ENCODE measurements at places on chromosomes 7 and 10.

GRCh38 chr7:115359119-115359518, 437.2 kb downstream of the MDFIC start:
- no peak for DNase-seq

DNA sequence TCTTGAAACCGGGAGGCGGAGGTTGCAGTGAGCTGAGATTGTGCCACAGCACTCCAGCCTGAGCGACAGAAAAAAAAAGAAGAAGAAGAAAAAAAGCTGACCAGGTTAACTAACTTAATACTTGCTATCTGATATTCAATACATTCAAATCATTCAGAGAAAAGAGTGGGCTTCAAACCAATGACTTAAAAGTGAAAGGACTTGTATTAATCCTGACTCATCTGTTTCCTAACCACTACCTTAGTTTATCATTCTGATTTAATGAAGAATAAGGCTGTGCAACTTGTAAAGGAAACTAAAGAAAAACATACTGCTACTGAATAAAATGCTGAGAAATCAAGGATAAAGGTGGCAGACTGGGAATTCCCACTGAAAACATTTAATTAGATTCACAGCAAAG, 128.4 kb downstream of the NRBF2 start:
- no peak for DNase-seq

GRCh38 chr10:35822316-35822715, 180.2 kb upstream of the FZD8 start:
- DNase-seq, result peak; percentile 27

- DNase-seq, result no peak
Measured at GRCh38 chr10:70567603-70568002, 34.9 kb downstream of the PRF1 start.

DNA sequence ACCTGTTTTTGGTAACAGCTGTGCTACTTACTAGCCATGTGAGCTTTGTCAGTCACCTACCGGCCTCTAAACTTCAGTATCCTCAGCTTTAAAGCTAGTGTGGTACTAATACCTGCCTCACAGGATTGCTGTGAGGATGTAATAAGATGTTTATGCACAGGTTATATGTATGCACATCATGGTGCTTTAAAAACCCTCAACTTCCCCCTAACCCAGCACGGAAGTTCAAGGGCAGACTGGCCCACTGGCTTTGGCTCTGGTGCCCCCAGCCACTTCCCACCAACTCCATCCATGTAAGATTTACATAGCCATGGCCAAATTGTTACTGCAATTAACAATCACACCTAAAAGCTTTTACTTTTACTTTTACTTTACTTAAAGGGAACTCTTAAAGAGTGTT, 676.0 kb upstream of the GALNT17 start:
- no peak for DNase-seq

GRCh38 chr7:105648561-105649401, 67.5 kb upstream of the EFCAB10 start:
- peak; percentile 44 for DNase-seq

DNA sequence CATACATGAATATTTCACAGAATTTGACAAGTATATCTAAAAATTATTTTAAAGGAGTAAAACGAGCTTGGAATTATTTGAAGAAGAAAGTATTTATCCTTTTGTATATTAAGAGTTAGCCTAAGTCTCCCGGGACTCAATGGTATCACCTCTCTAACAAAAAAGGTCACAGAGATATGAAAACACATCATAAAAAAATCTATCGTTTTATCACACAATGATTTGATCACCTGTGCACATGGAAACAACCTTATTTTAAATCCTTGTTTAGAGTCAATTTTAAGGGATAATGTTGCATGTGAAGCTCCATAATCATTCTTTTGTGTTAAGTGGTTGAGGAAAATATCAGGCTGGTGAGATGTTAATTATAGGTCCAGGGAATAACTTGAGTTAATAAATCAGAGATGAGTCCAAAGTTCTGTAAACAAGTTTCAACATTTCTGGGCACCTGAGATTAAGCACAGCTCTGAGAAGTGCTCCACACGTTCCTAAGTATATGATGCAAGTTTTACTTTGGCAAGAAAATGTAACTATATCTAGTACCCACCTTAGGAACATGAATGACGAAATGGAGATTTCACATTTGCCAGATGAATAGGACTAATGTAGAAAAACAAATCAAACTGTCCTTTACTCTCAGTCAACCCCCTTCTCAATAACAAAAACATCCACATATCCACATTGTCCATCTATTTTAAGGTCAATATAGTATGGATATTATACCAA, 148.5 kb upstream of the AKR1E2 start:
- no peak for DNase-seq

- no peak for DNase-seq
Measured at GRCh38 chr7:2818121-2818520, 26.0 kb downstream of the GNA12 start.

DNA sequence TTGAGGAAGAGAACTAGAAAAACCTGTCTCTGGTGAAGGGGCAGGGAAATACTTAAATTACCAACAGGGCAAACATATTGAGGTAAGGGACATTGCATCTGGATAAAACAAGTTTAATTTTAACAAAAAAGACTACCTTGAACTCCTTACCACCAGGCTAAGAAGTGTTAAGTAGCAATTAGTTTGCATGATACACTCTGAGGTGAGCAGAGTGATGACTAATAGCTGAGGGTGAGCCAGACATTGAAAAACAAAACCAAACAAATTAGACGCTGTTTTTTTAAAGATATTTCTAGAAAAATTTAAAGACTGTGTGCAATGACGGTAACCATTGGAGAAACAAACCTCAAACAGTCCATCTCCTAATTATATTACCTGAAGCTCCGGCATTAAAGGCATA, 105.9 kb downstream of the ANKRD7 start:
- DNase-seq, result no peak

DNA sequence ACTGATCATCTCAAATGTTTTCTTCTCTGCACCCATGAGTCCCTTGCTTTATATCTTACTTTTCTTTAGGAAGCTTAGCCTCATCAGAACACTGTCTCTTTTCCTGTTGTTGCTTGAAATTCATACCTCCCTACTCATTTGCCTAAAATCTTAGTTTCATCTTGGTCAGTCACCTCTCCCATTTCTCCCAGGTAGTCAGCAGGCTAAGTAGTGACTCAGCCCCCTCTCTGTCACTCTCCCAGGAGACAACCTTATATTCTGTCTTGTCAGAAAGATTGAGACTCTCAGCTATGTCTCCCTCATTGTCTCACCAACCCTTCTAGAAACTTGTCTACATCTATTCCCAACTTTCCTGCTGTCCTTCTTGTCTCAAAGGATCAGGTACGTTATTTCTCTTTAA, 280.9 kb downstream of the BBS9 start:
- no peak for DNase-seq

DNA sequence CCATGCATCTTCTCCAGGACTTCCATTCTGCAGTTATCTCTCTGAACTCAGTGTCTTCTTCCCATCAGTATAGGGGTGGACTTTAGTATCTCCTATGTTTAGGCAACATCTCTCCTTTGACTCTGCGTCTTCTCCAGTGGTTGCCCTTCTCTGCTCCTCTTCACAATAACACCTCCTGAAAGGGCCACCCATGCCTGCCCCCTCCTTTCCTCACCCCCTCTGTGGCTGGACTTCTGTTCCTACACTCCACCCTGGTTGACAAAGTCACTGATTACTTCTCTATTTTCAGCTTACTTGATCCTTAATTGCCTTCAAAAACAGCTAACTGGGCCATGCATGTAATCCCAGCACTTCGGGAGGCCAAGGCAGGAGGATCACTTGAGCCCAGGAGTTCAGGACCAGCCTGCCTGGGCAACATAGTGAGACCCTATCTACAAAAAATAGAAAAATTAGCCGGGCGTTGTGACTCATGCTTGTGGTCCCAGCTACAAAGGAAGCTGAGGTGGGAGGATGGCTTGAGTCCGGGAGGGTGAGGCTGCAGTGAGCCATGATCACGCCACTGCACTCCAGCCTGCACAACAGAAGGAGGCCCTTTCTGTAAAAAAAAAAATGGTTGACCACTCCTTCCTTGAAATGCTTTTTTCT, 13.7 kb downstream of the SRGN start:
- no peak for DNase-seq

- no peak for DNase-seq
Measured at GRCh38 chr7:23680414-23681405, 711 bp downstream of the FAM221A start.

- DNase-seq, result no peak
Measured at GRCh38 chr7:110835218-110835617, 255.7 kb upstream of the LRRN3 start.

- no peak for DNase-seq
Measured at GRCh38 chr10:86265236-86265894, 101.2 kb downstream of the GRID1 start.

DNA sequence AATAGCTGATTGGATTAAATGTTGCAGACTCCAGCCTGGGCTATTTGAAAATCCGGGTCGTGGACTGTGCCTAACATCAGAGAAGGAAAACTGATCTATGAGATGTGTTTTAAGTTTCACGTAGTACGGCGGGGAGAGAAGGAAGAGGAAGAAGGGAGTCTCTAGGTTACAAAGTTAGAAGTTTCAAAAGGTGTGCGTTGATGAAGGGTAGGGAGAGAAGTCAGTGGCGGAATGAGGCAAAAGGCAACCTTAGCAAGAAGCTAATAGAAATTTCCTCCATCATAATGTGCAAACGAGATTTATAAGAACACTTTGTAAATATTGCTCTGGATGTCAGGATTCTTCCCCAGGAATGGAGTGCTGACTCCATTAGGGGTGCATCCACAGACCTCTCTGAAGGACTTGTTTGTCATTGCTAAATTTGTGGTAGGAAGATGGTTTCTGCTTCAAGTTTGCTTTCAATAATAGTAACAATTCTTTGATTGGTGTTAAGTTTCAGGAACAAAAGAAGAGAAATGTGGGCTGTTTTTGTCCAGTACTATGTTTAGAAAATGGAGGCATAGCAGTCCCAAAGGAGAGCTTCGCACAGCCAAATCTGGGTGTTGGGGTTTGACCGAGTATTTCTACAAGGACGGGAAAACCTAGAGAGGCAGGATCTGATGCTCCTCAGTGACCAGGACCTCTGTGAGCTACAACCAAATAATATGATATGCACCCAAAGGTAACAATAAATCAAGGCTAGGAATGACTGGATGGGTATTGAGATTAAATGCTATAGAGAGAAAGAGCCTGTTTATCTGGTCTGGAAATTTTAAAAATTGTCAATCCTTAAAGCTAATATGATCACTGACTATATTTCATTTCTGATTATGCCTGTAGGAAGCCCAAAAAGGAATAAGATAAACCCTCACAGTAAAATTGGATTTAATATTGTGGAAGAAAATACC, 8.2 kb downstream of the TWIST1 start:
- no peak for DNase-seq

GRCh38 chr7:32536016-32536415, 40.7 kb downstream of the AVL9 start:
- no peak for DNase-seq

DNA sequence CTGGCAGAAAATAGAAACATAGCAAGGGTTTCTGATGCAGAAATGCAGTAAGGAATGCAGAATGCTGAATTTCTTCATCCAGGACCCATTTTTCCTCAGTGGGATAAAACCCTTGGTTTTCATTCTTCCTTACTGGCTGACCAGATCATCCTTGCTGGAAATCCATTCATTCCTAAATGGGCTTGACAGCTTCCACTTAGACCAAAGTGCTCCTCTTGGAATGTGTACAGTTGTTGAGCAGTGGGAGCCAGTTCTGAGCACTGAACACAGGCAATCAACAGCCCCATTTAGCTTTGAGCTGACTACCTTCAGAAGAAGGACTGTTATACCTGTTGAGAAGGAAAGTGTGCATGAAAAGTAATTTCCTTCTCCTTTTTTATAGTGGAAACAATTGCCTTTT, 232.1 kb downstream of the SORCS3 start:
- no peak for DNase-seq

GRCh38 chr7:116395141-116395791, 104.3 kb upstream of the CAV2 start:
- no peak for DNase-seq

DNA sequence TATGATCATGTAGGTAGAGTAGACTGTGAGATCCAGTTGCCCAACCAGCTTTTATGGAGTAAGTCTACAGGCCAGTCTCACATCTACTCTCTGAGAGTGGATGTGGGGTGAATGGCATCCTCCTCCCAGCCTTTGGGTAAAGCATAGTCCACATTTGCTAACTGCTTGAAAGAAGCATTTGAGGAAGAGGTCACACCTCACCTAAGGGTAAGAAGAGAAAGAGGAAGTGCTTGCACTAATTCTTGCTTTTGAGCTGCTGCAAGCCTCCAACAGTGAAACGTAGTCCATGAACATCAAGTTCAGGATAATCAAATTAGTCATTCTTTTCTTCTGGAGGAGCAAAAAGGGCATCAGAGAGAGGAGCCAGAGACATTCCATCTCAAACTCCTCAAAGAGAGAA, 93.9 kb upstream of the AGR3 start:
- no peak for DNase-seq

- DNase-seq, result no peak
Measured at GRCh38 chr7:70919481-70920073, 212.4 kb upstream of the GALNT17 start.

DNA sequence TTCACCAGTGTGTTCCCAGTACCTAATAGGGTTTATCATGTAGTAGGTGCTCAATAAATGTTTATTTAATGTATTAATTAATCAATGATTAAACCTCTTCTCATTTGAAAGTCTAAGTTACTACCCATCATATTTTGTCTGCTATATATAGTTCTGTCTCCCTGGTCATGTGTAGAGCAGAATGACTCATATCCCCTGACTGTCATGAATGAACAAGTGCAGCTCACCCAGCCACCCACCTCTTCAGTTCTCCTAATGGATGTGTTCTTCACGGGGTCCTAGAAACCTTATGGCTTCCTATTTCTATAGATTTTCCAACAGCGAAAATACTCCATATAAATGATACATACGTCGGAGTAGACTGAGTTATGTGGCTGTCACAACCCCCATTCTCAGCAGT, 64.5 kb downstream of the HIF1AN start:
- DNase-seq, result no peak

- DNase-seq, result no peak
Measured at GRCh38 chr7:128302139-128302538, 41.6 kb downstream of the RBM28 start.

GRCh38 chr10:131656431-131656841, 244.4 kb upstream of the PPP2R2D start:
- DNase-seq, result no peak

DNA sequence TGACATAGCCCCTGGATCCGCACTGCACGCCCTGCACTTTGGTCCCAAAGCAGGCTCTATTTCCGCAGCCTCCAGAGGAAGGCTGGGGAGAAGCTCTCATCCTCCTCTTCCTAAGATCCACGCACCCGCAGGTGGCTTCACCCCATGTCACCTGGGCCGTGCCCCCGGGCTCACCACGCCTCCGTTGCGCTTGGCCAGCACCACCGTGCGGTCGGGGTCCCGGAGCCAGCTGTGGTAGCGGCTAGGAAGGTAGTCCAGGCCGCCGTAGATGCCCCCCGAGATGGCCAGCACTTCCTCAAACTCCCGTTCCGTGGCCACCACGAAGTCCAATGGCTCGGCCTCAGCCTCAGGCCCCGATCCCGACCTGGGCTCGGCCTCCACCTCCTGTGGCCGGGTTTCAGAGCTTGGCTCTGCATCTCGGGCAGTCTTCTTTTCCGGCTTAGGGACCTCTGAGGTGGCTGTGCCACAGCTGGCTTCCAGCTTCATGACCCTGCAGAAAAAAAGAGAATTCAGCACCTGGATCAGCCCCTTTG, 5.7 kb downstream of the NAT16 start:
- DNase-seq, result no peak

GRCh38 chr7:138981332-138982203, at the start of gene KIAA1549:
Gene KIAA1549 (minus strand): TSS chr7:138981389. CDS start chr7:138981269, 120 bp downstream.
- no peak for DNase-seq

GRCh38 chr10:124012066-124012465, 81.3 kb downstream of the CHST15 start:
- DNase-seq, result no peak

Data from NCI-H1436 treated with DMSO at 0.1 percent for 48 hours (cell line).